ENCODE measurements at places on chromosomes 4 and X.

DNA sequence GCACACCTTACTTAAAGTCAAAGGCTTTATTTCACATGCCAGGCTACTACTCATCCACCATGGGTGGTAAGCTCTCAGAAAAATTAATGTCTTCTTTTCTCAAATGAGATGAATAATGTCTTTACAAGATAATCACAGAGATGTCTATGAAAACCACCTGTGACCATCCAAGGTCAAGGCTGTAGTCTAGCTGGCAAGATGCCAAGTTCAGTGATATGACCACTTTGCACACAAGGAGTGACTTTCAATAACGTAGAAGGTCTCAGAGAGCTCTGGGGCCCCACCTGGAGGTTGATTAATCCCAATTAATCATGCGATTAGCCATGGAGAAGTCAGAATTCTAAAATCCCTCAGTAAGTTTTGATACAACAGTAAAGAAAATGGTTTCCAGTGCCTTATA, 20.5 kb downstream of the ANOS1 start:
- no peak for DNase-seq

- no peak for DNase-seq
These were observed 25.9 kb downstream of the HAND2 start for GRCh38 chr4:173504181-173504503.

- DNase-seq: no peak
These were observed 65.7 kb upstream of the FGF13 start for GRCh38 chrX:138777230-138777629.

- DNase-seq: peak; percentile 33
These were observed 21.4 kb upstream of the CLGN start for GRCh38 chr4:140448830-140449229.

- no peak for DNase-seq
These were observed 186.0 kb upstream of the FRMPD4 start for GRCh38 chrX:11952176-11952720.

DNA sequence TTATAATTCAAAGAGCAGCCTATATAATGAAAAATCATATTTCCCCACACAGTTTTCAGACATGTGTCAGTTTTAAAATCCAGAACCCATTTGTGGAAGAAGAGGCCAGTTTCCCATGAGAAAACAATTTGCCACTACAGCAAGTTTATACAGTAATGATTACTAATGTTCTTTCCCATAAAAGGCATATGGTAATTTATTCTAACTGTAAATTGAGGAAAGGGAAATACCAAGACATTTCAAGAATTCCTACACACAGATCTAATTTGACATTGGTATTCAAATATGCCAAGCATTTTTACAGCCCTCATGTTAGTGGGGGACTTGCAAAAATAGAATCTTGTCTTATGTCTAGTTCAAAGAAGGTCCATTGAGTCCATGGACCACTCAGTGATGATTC, 1368.6 kb downstream of the FSTL5 start:
- DNase-seq: no peak

GRCh38 chr4:6988016-6988715, 55.0 kb upstream of the TADA2B start:
- DNase-seq: no peak

DNA sequence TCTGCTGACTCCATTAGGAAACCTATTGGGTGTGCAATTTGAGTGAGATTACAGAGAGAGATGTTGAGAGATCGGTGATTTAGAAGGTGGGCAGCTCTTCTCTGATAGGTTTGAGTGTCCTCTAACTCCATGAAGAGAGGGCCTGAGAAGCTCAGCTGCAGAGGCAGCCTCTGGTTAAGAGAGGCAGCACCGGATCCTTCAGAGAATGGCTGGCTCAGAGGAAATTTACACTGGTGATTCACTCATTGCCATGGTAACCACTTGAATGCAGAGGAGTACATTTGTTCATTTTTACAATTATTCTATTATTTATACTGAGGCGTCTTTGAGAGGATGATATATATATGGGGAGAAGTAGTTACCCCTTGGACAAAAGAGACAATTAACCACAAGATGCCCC, 171.7 kb downstream of the PDGFRA start:
- no peak for DNase-seq

DNA sequence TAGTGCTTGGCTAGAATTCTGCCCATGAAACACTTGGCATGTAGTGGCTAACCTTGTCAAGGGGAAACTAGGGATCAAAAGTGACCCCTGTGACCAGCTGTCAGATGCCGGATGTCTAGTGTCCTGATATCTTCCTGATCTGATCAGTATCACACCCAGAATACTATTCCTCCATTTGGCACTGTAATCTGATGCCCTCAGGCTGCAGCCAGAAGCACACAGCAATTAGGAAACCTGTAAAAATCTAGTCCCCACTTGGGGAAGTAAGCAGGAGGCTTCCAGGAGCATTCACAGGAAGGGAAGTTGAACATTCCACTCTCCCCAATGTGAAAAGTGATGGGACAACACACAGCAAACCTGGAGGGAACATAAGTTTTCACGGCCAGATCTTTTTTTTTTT, 125.1 kb downstream of the HS6ST2 start:
- DNase-seq: no peak

GRCh38 chrX:130330706-130331105, 9.0 kb upstream of the SLC25A14 start:
- peak; percentile 5 for DNase-seq

GRCh38 chrX:118528071-118528737, 32.6 kb downstream of the DOCK11 start:
- no peak for DNase-seq

DNA sequence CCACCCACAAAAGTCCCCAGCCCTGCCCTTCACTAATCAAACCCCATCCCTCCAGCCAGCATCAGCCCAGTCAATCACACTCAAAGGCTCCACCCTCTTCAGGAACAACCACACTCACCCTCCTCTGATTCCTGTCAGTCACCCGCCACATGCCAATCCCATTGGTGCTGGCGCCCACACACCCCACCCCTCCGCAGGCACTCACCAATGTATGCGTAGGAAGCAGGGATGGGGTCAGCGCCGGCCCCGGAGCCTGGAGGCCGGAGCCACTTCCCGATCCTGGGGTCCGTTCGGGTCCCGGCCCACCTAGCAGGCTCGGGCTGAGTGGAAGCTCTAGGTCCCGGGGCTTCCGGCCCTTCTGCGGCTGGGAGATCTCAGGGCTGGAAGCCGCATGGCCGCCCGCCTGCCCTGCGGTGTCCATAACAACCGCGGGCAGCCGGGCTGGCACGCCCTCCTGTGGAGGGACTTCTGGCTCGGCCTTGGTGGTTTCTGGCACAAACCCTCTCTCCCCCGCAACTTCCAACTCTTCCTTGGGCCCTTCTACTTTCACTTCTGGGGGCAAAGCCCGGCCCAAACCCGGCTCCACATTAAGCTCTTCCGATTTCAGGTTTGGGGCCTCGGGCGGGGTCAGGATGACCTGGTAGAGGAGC, 7.9 kb upstream of the CFP start:
- peak; percentile 30 for DNase-seq

- peak; percentile 8 for DNase-seq
These were observed 59.1 kb downstream of the MRPL1 start for GRCh38 chr4:77921701-77922100.

DNA sequence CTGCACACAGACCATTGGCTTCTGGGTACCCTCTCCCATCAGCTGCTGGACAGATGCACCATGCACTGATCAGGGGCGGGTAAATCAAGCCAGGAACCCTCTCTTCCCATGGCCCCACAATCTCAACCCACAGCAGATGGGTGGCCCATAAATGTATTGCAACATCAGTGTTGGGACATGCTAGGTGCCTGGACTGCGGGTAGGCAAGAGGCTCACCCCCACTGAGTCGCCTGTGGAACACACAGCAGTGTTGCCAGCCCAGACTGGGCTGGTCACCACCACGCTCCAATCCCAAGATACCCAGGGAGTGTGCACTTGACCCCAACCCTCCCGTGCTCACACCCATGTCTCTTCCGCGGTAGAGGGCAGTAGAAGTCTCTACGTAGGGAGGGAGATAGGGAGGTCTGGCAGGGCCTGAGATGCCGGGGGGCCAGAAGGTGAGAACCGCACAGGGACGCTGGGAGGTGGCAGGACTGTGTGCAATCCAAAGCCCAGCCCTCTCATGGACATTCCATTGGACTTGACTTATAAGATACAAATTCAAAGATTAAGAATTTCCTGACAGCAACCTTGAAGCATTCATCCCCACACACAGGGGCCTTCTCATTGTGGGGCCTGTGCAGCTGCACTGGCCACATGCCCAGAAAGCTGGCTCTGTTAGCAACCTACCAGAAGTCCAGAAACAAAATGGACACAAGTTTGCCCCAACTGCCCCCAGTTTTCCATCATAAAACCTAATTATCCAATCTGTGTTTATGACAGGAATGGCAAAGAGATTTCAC, 183.7 kb downstream of the NSUN7 start:
- DNase-seq: no peak

- no peak for DNase-seq
These were observed 18.2 kb upstream of the RHOH start for GRCh38 chr4:40178672-40179071.

- DNase-seq: peak; percentile 35
These were observed 8.7 kb downstream of the KIAA1210 start for GRCh38 chrX:119118780-119119395.

DNA sequence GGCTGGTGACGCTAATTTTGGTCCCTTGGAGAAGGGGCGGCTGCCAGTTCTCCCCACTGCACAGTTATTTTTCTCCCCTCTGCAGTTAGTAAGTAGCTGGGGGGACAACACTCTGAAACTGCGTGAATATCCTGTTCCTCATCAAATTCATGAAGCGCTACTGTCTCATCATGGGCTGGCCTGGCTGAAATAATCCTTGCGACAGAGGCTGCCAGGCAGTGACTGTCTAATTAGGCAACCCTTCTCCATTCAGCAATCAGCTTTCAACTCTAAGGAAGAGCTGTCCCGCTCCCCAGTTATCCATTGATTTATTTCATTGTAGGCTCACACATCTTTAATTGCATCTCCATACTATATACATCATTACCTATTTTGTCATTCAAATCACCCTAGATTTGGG, 8.2 kb downstream of the SH3TC1 start:
- DNase-seq: no peak

GRCh38 chr4:110994781-110995180, 371.9 kb upstream of the PITX2 start:
- no peak for DNase-seq

DNA sequence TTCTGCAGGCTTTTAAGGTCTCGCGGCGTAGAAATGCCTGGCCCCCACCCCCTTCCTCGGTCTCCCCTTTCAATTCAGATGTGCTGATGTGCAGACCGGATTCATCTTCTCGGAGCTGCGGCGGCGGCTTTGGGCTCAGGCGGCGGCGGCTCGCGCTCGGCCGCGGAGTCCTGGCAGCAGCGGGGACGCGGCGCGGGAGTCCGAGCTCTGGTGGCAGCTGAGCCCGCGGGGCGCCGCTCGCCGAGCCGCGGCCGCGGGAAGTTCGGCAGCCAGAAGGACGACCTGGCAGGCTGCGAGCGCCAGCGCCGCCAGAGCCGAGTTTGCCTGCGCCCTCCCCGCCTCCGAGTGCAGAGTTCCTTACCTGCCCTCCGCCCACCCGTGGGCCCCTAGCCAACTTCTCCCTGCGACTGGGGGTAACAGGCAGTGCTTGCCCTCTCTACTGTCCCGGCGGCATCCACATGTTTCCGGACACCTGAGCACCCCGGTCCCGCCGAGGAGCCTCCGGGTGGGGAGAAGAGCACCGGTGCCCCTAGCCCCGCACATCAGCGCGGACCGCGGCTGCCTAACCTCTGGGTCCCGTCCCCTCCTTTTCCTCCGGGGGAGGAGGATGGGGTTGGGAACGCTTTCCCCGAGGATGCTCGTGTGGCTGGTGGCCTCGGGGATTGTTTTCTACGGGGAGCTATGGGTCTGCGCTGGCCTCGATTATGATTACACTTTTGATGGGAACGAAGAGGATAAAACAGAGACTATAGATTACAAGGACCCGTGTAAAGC, 448 bp downstream of the TLL1 start:
- DNase-seq: peak; percentile 24

- no peak for DNase-seq
These were observed 112.0 kb downstream of the IRF2 start for GRCh38 chr4:184362396-184362795.

- DNase-seq: no peak
These were observed 32.0 kb upstream of the DCX start for GRCh38 chrX:111443946-111444345.

- no peak for DNase-seq
These were observed 13.7 kb upstream of the ADD1 start for GRCh38 chr4:2829933-2830451.

DNA sequence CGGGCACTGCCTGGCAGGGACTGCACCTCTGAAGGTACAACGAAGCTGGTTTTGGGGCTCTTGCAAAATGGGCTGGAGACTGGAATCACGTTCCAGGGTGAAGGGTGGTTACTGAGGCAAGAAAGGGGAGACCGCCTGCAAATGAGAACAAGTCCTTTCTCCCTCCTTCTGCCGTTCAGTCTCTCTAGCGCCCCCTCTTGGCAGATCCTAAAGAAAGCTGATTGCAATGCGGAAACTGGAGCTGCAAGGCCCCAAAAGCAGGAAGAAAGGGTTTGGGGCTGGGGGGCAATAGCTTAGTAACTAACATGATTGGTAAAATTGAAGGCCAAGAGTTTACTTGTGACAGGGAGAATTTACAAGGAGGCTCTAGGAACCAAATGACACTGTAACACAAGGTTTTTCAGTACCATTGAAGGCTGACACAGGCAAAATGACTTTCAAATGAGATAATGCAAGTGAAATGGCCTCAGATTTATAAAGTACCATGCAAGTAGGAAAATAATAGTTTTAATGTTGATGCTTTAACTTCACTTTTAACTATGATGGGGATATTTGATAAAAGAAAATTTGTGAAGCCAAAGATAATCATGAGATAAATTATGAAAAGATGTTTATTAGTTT, 222.7 kb upstream of the HAND2 start:
- DNase-seq: peak; percentile 20

DNA sequence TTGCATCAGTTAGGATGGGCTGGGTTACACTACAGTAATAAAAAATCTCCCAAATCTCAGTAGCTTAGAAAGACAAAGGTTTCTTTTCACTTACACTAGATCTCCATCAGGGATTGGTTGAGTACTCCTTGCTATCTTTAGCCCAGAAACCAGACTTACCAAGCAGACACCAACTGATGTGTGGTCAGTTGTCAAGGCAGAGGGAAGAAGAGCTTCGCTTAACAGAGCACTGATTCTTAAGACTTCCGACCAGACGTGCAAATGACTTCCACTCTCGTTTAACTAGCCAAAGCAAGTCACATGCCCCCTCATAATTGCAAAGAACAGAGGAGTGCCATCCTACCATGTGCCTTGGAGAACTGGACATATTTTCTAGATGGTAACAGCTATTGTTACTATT, 5.7 kb upstream of the ZNF518B start:
- no peak for DNase-seq

GRCh38 chr4:87499403-87500091, 29.6 kb downstream of the SPARCL1 start:
- no peak for DNase-seq

DNA sequence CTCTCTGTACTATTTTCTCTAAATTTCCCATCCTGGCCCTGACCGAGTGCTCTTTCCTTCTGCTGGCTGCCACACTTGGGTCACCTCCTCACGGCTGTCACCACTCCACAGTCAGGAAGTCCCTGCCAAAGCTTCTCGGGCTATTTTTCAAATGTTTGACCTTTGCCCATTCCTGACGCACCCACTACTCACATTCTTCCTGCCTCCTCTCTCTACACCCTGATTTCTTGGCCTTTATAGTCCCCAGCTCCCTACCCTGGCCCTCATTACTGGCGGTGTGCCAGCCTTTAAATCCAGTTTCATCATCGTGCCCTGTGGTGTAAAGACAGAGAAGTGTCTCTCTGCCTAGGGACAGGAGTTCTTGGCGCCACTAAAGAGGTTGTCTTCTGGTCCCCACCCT, 46.4 kb upstream of the GATB start:
- no peak for DNase-seq
